Activated naive CD8-positive, alpha-beta T cell treated with anti-CD3 and anti-CD28 coated beads for 36 hours (primary cell): ENCODE measurements at places on chromosomes 11 and 22.

DNA sequence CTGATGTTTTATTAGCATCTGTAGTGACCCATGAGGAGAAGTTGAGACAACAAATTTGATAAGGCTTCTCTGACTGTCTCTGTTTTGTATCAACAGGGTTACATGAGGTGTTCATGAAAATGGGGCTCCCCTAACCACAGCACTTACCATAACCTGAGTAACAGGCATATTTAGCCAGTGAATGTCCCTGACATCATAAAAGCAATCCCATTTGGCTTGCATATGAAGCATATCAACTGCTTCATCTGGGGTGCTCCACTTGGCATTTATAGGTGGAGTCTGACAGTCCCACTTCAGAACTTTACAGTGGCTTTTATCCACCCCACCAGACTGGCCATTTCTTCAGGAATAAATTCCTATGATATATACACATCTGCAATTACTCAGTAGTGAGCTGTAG, 257.6 kb downstream of the LUZP2 start:
- H3K36me3 ChIP-seq, result no peaks in the 10 kb centered on the region
- H3K4me1 ChIP-seq, result no peaks in the 10 kb centered on the region
- no peak for DNase-seq
- H3K27me3 ChIP-seq, result no peaks in the 10 kb centered on the region

DNA sequence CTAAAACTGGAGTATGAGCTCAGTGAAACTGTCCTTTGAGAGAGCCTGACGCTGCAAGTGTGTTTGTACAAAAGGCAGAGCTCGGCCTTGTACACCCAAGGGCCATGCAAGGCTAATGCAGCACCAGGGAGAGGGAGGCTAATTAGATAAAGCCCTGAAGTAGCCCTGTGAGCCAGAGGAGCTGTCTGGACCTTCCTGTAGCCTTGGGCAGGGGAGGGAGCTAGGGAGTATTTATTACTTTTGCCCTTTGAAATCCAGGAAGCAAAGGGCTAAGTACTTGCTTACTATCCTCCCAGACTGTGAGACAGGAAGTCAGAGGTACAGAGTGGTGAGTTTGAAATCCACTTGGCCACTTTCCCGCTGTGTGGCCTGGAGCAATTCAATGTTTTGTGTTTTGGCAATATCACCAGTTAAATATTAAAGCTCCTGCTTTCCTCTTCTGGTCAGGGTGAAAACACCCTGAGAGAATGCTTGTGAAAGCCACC, 10.2 kb upstream of the LDHA start:
- peak overlapping the region; percentile 100 for H3K27ac ChIP-seq
- H3K4me3 ChIP-seq, result peak overlapping the region; percentile 61
- DNase-seq, result no peak
- no peaks in the 10 kb centered on the region for H3K27me3 ChIP-seq
- H3K36me3 ChIP-seq, result no peaks in the 10 kb centered on the region

DNA sequence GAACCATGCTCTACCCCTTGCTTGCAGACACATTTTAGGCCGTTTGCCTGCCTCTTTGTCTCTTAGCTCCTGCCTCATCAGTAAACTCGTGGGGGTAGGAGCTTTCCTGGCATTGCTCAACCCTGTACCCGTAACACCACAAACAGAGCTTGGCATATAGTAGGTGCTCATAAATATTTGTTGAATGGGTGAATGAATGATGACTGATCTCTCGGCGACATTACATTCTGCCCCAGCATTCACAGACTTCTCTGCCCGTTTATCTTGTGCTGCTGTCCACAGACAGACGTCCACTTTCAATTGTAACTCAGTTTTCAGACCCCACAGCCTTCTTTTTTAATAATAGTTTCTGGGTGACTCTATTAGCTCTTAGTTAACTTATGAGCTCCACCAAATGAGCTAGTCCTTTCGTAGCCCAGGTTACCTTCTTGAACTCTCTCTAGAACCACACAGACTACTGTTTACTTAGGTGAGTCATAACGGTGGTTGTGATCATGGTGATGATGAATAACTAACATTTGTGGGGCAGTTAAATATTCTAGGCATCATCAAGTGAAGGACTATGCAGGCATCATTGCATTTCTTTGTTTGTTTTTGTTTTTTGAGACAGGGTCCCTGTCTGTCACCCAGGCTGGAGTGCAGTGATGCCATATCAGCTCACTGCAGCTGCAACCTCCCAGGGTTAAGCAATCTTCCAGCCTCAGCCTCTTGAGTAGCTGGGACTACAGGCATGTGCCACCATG, 188.4 kb downstream of the ADAMTS15 start:
- H3K36me3 ChIP-seq, result no peaks in the 10 kb centered on the region
- no peak overlapping the region for H3K4me3 ChIP-seq
- DNase-seq, result no peak
- H3K27me3 ChIP-seq, result peaks cover 10% of the 10 kb centered on the region
- no peaks in the 10 kb centered on the region for H3K4me1 ChIP-seq

- H3K27ac ChIP-seq, result no peak overlapping the region
- no peak overlapping the region for H3K4me3 ChIP-seq
- DNase-seq, result no peak
- H3K27me3 ChIP-seq, result peaks cover 14% of the 10 kb centered on the region
Measured at GRCh38 chr11:32643526-32643925, 59.9 kb downstream of the EIF3M start.

GRCh38 chr11:73100578-73100977, 41.5 kb downstream of the FCHSD2 start:
- H3K36me3 ChIP-seq, result peaks cover 21% of the 10 kb centered on the region
- no peak overlapping the region for H3K27ac ChIP-seq
- no peak for DNase-seq
- no peak overlapping the region for H3K4me3 ChIP-seq
- H3K27me3 ChIP-seq, result no peaks in the 10 kb centered on the region

GRCh38 chr11:117601006-117601708, 195.9 kb downstream of the DSCAML1 start:
- H3K4me3 ChIP-seq, result no peak overlapping the region
- no peak overlapping the region for H3K27ac ChIP-seq
- H3K36me3 ChIP-seq, result no peaks in the 10 kb centered on the region
- H3K27me3 ChIP-seq, result peaks cover 7% of the 10 kb centered on the region
